HEK293T (cell line): ENCODE measurements at places on chromosomes 3 and 15.

DNA sequence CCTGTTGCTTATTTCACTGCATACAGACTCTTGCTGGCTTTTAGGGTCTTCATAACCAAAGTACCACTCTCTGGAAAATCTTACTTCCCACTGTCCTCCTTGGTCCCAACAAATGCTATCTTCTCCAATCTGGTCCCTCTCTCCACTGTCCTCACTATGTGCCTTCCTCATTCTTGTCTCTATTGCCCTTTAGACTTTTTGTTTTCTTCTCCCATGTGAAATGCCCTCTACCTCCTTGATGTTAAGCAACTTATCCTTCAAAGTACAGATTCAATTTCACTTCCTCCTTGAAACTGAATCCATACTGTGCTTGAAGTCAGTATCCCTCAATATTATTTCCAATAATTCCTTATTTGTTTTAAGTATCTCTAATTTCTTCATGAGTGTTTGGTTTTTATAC is 60.8 kb downstream of the CGGBP1 start:
- DNase-seq, result no peak

GRCh38 chr3:24736701-24737100 is 242.1 kb upstream of the THRB start:
- no peak for DNase-seq

GRCh38 chr3:186973702-186974101 is 43.4 kb downstream of the ST6GAL1 start:
- no peak for DNase-seq

DNA sequence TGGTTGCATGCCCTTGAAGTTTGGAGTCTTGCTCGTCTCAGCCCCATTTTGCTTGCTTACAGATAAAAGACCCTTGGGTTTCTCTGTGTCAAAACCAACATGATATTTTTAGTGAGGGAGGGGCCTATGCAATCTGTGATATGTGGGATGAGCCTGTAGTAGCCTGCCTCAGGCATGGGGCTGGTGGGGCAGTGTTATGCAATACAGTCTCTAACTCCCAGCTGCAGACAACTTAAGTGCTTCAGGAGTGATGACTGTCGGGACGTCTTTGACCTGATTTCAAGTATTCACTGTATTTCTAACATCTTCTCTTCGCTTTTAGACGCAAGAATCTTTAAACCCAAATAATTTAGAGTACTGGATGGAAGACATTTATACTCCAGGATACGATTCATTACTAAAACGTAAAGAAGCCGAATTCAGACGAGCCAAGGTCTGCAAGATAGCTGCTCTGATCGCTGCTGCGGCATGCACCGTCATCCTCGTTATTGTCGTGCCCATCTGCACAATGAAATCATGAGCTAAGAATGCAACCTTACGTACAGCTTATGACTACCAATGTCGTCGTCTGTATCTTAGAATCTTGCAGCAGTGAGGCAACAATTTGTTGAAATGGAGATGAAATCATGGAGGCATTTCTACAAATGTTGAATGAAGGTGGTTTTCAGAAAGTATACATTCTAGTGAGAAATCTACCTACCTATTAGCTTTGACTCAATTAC is 35.9 kb downstream of the MINAR1 start:
- no peak for DNase-seq

DNA sequence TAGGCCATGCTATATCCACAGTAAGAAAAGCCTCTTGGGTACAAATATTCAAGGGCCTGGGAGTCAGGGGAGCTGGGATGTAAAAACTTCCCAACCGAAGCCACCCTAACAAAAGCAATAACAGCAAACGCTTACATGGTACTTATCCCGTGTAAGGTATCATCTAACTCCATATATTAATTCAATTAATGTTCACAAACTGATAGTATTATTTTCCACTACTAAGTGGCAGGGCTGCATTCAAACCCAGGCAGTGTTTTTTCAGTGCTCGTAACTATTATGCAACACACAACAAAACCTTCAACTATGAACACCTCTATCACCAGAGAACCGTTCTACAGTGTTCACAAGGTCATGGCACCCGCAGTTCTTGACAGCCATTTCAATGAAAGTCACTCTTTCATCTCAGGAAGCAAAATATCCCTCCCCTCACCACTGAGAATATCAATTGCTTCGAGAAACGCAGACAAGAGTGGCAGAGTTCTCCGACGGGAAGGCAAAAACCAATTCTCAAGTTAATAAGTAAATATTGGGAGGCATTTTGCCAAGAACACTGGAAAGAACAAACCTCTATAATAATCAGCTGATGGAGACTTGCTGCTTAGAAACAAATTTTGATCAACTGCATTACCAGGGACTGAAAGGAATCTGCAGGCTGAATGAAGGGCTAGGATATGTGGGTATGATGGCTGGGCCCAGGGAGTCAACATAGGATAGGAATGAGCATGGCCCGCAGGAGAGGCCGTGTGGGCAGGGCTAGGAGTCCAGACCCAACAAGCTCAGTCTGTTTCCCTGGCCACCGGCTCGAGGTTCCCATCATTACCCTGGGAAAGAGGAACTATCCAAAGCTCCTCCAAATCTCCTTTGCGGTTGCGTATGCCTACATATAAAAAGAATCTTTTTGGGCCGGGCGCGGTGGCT is 72.3 kb downstream of the XXYLT1 start:
- no peak for DNase-seq

- DNase-seq, result no peak
Measured at GRCh38 chr15:31389576-31389975, 62.9 kb downstream of the KLF13 start.

DNA sequence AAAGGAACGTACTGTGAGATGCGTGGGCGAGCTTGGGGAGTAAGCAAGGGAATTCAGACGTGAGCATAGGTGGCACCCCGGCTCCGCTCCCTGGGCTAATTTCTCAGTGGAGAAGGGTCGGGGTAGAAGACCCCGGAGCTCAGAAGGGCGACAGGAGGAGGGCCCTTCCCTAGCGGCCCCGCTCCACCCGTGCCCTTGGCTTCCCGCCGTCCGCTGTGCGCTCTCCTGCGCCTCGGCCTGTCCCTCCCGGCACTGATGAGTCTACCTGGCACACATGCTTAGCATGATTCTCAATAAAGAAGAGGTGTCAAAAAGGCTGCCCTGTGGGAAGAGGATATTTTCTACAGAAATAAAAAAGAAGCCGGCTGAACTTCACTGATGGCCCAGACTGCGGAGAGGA is 292.7 kb downstream of the OCA2 start:
- no peak for DNase-seq
